ENCODE measurements at places on chromosomes 7 and 10.

- DNase-seq, result peak; percentile 24
Measured at GRCh38 chr7:127251036-127251464, 1.7 kb downstream of the GRM8 start.

DNA sequence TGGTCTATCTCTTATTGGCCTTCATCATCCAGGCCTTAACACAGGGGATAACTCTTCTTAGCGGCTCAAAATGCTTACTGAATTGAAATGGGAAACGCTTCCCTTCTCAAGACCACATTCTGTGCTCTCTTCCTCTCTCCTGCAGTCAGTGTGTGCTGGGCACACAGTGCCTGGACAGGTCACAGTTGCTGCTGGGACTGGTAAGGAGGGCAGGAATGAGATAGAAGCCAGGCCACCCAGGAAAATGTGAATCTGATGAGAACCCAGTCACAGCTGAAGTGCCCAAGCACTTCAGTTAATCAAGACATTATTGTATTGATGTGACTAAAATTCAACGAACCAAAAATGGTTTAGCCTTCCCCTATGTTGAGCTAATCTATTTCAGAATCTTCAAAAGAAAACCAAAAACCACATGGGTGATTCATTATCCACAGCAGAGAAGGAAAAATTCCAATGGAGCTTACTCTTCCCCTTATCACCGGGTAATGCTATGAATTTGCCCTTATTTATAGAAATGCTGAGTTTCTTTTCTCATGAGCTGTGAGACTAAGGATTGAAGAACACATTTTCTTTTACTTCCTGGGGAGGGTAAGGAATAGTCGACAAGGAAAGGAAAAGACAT, 41.2 kb upstream of the PLPP4 start:
- DNase-seq, result no peak

- DNase-seq, result no peak
Measured at GRCh38 chr7:100452513-100452912, 11.5 kb downstream of the SPACDR start.

DNA sequence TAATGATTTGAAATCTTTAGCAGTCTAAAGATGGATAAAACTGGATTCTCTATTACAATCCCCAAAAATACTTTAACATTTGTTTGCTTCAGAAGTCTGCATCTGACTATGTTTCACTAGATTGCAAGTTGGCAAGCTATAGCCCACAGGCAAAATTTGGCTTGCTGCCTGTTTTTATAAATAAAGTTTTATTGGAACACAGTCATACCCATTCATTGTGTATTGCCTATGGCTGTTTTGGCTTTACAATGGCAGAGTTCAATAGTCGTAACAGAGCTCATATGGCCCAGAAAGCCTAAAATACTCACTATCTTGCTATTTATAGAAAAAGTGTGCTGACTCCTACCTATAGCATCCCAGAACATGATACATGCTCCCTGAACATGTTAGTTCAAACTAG, 89.0 kb upstream of the GPR141 start:
- DNase-seq, result no peak

DNA sequence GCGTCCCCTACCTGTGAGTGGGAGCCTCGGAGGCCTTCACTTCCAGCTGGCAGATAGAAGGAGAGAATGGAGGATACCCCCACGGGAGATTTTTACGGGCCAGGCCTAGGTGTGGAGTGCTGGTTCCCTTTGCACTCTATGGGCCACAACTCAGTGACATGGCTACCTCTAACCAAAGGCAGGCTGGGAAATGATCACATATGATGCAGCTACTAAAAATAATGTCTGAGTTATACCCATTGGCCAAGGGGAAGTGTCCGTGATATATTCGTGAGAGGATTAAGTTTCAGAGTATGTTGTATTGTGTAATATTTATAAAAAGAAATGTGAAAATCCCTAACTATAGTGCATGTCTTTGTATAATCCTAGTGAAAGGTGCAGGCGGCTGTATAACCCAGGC, 13.5 kb upstream of the HIPK2 start:
- no peak for DNase-seq

DNA sequence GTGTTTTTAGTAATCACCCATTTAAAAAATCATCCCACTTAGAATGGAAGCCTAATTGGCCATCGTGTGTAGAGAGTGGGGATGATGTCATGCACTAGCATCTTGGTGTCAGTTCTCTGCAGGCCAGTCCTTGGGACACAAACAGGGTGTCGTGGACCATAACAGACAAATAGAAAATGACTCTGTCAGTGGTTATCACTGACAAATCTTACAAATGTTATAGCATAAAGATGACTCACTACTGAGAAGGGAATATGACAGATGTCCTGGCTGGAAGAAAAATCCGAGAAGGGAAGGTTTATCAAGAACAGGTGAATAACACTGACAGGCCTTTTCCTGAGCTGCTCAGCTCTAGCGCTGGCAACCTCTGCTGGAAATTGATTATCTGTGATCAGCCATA, 10.6 kb downstream of the CABCOCO1 start:
- DNase-seq, result no peak

DNA sequence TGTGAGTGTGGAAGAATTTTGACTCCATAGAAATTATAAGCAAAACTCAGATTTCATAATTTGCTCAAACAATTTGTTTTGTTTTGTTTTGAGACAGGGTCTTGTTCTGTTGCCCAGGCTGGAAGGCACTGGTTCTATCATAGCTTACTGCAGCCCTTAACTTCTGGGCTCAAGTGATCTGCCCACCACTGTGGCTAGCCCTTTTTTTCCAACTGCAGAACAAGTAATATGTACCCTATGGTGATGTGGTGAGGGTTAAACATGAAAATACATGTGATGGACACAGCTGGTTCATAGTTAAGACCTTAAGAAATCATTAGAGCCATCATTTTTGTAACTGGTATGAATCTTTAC, 31.1 kb downstream of the CSTF2T start:
- DNase-seq, result no peak

- no peak for DNase-seq
Measured at GRCh38 chr10:60384708-60385398, 4.8 kb downstream of the ANK3 start.

GRCh38 chr7:34838329-34838728, 180.3 kb downstream of the NPSR1 start:
- no peak for DNase-seq

DNA sequence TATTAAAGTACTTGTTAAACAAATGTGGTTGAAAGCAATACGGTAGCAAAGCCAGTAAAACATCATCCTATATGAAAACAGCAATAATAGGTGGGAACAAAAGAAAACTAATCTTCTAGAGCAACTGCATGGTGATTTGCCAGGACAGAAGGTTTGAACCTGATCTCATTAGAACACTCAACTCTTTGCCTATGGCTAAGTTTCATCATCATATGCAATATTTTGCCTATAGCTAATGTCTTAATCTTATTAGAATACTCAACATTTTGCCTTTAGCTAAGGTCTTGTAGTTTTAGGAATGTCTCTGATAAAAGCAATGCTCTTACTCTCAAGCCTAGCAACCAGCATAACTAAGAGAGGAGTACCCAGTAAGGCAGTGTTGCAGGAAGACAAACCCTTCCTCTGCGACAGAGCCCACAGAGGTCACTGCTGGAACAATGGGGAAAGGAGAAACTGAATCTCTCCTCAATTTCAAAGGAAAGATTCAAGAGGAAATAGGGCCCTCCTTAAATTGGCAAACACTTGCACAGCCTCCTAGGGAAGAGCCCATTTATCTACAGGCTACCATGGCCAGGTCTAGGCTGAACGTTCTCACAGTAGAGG, 38.3 kb downstream of the CADPS2 start:
- peak; percentile 25 for DNase-seq

- DNase-seq, result no peak
Measured at GRCh38 chr10:20535897-20536881, 360.9 kb downstream of the NEBL start.

GRCh38 chr7:146346096-146346495, 229.5 kb downstream of the CNTNAP2 start:
- no peak for DNase-seq

DNA sequence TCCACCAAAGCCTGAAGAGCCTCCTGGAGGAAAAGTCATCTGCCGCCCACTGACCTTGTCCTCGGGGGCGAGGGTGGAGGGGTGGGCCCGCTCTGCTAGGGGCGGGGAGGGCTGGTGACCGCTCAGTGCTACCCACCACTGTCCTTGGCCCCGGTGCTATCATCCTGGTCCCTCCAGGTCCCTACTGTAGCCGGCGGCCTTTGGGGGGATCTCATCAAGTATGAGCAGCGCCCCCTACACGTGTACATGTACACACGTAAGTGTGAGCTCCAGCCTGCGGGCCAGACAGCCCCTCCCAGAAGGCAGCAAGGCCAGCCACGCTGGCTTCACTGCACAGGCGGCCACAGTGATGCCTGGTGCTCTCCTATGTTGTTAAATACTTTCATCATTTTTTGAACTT, 19.6 kb downstream of the TTYH3 start:
- peak; percentile 80 for DNase-seq

GRCh38 chr7:74033372-74034311, 5.7 kb downstream of the ELN start:
- peak; percentile 74 for DNase-seq

- no peak for DNase-seq
Measured at GRCh38 chr10:14573666-14574261, 200.9 kb downstream of the FAM107B start.

- DNase-seq, result peak; percentile 26
Measured at GRCh38 chr7:5383314-5384098, 40.1 kb downstream of the TNRC18 start.

DNA sequence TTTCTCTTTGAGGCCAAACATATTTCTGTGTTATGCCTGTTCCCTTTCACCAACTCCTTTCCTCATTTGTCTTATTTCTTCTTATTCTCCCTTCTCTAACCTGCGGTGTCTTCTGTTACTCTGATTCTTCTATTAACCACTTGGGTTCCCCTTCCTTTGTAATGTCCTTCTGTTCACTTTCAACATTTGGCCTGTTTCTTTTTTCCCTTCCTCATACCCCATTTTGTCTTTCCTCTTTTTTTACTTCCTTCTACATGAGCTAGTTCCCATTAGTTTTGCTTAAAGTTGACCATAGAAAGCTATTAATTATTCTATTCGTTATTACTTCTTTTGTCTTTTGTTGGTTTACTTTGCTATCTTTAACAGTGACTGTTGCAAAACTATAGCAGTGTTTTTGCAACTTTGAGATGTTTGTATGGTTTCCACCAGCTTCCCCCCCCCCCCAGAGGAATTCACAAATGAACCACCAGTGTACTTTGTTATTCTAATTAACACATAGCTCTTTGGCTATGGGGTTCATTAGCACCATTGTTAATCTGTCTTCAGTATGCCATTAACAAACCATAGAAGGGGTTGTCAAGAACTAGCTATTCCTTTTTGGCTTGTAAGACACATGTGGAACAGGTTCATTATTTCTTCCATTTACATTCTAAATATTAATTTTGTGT, 2.9 kb downstream of the LRGUK start:
- peak; percentile 52 for DNase-seq

GRCh38 chr10:100153239-100153825, 32.5 kb downstream of the ERLIN1 start:
- DNase-seq, result no peak

GRCh38 chr7:137003566-137003965, 135.1 kb downstream of the CHRM2 start:
- no peak for DNase-seq

GRCh38 chr10:89580243-89580642, 44.8 kb upstream of the SLC16A12 start:
- DNase-seq, result no peak

DNA sequence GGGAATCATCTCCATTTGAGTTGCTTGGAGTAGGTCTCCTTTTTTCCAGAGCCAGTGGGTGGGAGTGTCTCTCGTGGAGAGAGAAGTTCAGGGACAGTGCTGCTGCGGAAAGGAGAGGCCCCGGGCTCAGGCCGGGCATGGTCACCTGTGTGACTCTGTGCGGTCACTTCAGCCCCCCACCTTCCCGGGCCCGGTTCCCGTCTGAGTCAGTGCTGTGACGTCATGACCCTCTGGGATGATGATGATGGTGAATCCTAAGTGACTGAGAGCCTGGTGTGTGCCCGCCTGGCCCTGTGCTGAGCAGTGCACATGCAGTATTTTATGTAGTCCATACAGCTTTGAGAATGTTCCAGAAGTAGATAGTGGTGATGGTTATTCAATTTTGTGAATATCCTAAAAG, 32.6 kb upstream of the AP5Z1 start:
- no peak for DNase-seq

Data from H7 (cell line).